SJSA1 (cell line): ENCODE measurements at places on chromosomes 2 and 18. TPM values are rescaled to one million over a fixed set of nuclear protein-coding genes. Genes with fewer than 3 reads are reported as not detected.
A peak's percentile ranks its signal among the peaks of the same experiment; 100 is the strongest.

Gene PUS10
- 6.4 and 10.4 TPM in 2 replicates for total RNA-seq

Gene NMUR1
- 0.21 and 1.0 TPM in 2 replicates for total RNA-seq

Gene RBM43
- 1.7 and 3.7 TPM in 2 replicates for total RNA-seq

Gene GAD1
- 0.21 and 2.8 TPM in 2 replicates for total RNA-seq

Gene IHH
- total RNA-seq: 0.05 TPM in 1 of 2 replicates, not detected in the other

Gene IL37
- total RNA-seq: not detected in 2 replicates

Gene FAP
- total RNA-seq: 21.1 and 35.6 TPM in 2 replicates

- H3K27ac ChIP-seq: no peak overlapping the region
- no peak for DNase-seq
- H3K36me3 ChIP-seq: no peaks in the 10 kb centered on the region
- no peaks in the 10 kb centered on the region for H3K27me3 ChIP-seq
These were observed 60.7 kb downstream of the NABP1 start for GRCh38 chr2:191738667-191739066.

DNA sequence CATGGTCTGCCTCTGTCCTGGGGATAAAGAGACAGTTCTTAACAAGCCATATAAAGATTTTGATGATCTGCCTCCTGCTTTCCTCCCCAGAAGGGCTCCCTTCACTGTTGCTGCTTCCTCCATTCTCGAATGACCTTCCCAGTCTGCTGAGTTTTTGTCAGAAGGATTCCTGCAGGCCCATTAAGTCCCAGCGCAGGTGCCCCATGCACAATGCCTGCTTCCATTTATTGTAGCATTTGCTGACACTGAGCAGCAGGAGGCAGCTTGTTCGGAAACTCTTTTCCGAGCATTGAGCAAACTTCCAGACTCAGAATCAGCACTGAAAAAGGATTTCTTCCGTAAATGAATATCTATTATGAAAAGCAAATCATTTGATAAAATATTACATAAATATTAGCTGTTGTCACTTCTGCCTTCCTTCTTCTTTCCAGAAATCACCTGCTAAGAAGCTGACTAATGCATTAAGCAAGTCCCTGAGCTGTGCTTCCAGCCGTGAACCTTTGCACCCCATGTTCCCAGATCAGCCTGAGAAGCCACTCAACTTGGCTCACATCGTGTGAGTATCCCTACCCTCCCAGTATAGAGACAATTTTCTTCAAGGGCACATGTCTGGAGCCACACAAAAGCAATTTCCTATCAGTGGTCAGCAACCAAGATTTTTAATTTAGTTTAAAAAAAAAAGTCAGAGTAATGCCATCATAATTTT lies 110.4 kb downstream of the DTNA start:
- DNase-seq: no peak
- H3K27me3 ChIP-seq: no peaks in the 10 kb centered on the region; the same call in 1 of the 2 replicates
- H3K27ac ChIP-seq: no peak overlapping the region
- H3K4me3 ChIP-seq: no peak overlapping the region

GRCh38 chr2:83578405-83578804 lies 880.7 kb downstream of the SUCLG1 start:
- no peaks in the 10 kb centered on the region for H3K27me3 ChIP-seq
- no peak for DNase-seq
- H3K4me1 ChIP-seq: no peaks in the 10 kb centered on the region
- no peak overlapping the region for H3K4me3 ChIP-seq
- no peaks in the 10 kb centered on the region for H3K36me3 ChIP-seq

GRCh38 chr18:63444580-63444979 lies 22.3 kb upstream of the VPS4B start:
- H3K27me3 ChIP-seq: no peaks in the 10 kb centered on the region
- H3K4me1 ChIP-seq: no peaks in the 10 kb centered on the region
- no peak for DNase-seq
- no peak overlapping the region for H3K4me3 ChIP-seq
- no peak overlapping the region for H3K27ac ChIP-seq
- no peaks in the 10 kb centered on the region for H3K36me3 ChIP-seq

- H3K36me3 ChIP-seq: no peaks in the 10 kb centered on the region
- H3K4me1 ChIP-seq: no peaks in the 10 kb centered on the region
- H3K27ac ChIP-seq: no peak overlapping the region
- H3K4me3 ChIP-seq: no peak overlapping the region
- no peak for DNase-seq
- H3K27me3 ChIP-seq: no peaks in the 10 kb centered on the region
These were observed 259.7 kb downstream of the PDE11A start for GRCh38 chr2:177812713-177813396.

- peaks cover 17% of the 10 kb centered on the region for H3K4me1 ChIP-seq
- H3K36me3 ChIP-seq: no peaks in the 10 kb centered on the region
- H3K27ac ChIP-seq: peak overlapping the region; percentile 84
- peak overlapping the region; percentile 38; the same call in 1 of the 2 replicates for H3K4me3 ChIP-seq
- no peak for DNase-seq
These were observed 19.9 kb downstream of the SH2D6 start for GRCh38 chr2:85438201-85439024.

DNA sequence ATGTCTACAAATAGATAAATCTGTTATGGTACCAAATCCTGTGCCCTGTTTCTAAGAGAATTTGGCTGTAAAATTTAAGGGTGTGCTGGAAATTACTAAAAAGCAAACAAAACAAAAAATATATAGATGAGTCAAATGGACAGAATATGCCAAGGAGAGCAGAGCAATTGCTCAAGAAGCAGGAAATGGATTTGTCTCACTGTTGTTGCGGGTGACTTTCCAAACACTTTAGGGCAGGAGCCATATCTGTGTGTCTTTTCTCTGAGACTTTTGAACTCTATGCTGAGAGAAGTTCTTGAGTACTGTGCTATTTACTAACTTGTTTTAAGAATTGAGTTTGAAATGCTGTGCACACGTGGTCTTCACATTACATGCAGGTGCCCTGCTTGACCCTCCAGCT lies 221.7 kb downstream of the PHLPP1 start:
- no peaks in the 10 kb centered on the region for H3K27me3 ChIP-seq
- no peak overlapping the region for H3K27ac ChIP-seq
- DNase-seq: no peak
- no peak overlapping the region for H3K4me3 ChIP-seq
- no peaks in the 10 kb centered on the region for H3K36me3 ChIP-seq

DNA sequence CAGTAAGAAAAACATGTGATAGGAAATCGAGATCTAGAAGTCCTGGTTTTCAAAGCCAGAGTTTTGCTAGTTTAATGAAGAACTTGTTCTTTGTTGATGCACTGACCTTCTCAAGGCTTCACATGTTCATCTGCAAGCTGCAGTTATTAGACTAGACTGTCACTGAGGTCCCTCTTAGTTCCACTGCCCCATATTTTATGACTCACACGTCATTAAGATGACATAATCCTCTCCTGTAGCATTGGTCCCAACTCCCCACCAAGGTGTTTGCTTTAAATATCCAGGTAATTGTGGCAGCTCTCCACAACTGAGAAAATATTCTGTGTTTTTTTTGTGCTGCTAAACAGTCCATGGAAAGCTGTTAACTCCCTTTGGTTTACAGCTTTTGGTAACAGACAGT lies 149.7 kb downstream of the MREG start:
- no peaks in the 10 kb centered on the region for H3K27me3 ChIP-seq
- H3K4me1 ChIP-seq: peaks cover 5% of the 10 kb centered on the region
- no peak overlapping the region for H3K27ac ChIP-seq
- no peak overlapping the region for H3K4me3 ChIP-seq
- H3K36me3 ChIP-seq: no peaks in the 10 kb centered on the region

DNA sequence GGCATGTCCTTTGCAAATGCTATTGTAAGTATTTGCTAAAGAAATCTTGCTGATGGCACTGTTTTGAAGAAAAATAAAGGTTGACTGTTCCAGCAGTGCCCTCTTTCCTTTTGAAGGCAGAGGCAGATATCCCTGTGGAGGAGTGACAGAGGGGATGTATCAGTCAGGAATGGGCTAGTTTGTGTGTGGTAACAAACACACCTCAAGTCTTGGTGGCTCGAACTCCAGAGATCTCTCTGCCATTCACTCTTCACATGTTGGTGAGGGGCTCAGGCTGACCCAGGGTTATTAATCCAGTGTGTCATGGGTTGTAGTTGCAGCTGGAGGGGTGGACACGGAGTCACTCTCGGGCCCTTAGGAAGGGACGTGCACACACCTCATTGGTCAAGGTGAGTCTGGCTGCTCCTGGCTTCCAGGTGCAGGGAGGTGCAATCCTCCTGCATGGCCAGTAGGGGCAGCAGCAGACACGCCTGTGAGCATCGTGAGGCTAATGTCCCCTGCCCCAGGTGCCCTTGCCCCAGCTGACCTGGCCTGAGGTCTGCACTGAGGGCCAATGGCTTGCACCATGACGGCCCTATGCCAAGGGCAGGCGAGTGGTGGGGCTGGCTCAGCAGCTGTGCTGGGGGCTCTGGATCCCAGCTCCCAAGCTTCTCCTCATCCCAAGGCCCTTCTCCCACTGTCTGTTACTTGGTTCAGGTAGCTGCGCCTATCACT lies 146.5 kb downstream of the ASB1 start:
- DNase-seq: no peak
- peaks cover 4% of the 10 kb centered on the region; the same call in 1 of the 2 replicates for H3K27me3 ChIP-seq
- H3K4me1 ChIP-seq: no peaks in the 10 kb centered on the region
- H3K4me3 ChIP-seq: no peak overlapping the region

DNA sequence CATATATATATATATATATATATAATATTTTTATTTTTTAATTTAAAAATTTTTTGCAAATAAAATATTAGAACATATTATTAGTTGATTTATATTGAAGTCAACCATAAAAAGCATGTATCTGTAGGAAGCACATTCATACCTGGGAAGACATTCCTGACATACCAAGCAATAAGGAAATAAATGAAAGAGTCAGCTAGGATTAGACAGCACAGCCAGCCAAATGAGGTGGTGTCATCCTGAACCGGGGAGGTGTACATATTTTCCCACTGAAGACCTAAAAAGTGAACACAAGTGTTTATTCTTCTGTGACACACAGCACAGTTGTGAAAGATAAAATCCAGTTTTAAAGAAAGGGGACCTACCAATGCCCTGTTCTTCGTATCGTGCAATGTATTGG lies 149.2 kb downstream of the ABCA12 start:
- no peaks in the 10 kb centered on the region for H3K27me3 ChIP-seq
- H3K36me3 ChIP-seq: no peaks in the 10 kb centered on the region
- H3K4me3 ChIP-seq: no peak overlapping the region
- H3K27ac ChIP-seq: no peak overlapping the region
- no peak for DNase-seq
- H3K4me1 ChIP-seq: no peaks in the 10 kb centered on the region

DNA sequence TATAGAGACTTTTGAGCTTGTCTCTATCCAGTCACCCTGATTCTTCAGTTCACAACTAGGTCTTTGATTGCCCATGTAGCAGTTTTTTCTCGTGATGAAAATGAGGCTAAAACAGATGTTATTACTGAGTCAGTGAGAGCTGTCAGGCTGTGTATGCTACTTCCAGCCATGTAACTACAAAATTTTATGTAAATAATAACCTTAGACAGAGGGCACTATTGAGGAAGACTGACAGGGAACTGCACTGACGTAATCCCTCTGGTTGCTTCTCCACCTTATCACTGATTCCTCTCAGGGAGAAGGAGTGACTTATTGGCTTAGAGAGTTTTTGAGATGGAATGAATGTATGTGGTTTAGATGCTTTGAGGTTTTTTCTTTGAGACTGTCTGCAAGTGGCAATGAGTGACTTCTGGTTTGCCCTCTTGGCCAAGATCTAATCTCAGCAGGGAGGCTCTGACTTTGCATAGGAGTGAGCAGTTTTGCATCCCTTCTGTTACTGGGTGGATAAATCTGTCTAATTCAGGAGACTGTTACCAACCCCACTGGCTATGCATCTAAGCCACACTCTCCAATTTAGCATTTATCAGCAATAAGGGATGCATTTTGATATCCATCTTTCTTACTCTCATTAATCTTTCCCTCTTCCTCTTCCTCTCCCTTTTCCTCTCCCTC lies 555.2 kb upstream of the FANCL start:
- no peak overlapping the region for H3K27ac ChIP-seq
- DNase-seq: no peak
- no peak overlapping the region for H3K4me3 ChIP-seq
- no peaks in the 10 kb centered on the region for H3K4me1 ChIP-seq
- no peaks in the 10 kb centered on the region for H3K27me3 ChIP-seq

- H3K4me1 ChIP-seq: no peaks in the 10 kb centered on the region
- no peak overlapping the region for H3K27ac ChIP-seq
- H3K36me3 ChIP-seq: no peaks in the 10 kb centered on the region
- no peaks in the 10 kb centered on the region for H3K27me3 ChIP-seq
These were observed 42.2 kb downstream of the KLHL14 start for GRCh38 chr18:32730620-32731091.

- H3K4me3 ChIP-seq: peak overlapping the region; percentile 31
- H3K27me3 ChIP-seq: peaks cover 72% of the 10 kb centered on the region
- H3K27ac ChIP-seq: no peak overlapping the region
- peak; percentile 40 for DNase-seq
These were observed 12.2 kb downstream of the WNT10A start for GRCh38 chr2:218892693-218893348.

GRCh38 chr18:2060086-2060485 lies 511.2 kb downstream of the METTL4 start:
- H3K36me3 ChIP-seq: no peaks in the 10 kb centered on the region
- no peak for DNase-seq
- no peaks in the 10 kb centered on the region for H3K4me1 ChIP-seq

DNA sequence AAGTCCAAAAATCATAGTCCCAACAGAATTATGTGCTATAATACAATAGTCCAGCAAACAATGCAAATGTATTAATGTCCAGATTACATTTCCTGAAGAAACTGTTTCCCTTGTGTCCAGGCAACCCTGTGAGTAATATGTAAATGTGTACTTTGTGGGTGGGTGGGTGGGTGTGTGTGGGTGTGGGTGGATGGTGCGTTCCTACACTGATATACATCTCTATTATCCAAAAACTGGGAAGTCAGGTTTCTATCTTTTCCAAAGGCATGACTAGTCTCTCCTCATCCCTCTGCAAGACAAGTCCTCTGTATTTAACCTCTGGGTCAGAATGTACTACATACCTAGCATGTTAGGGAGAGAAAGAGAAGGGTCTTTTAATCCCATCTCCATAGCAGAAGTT lies 71.6 kb downstream of the LNPK start:
- no peaks in the 10 kb centered on the region for H3K4me1 ChIP-seq
- DNase-seq: no peak
- H3K27me3 ChIP-seq: no peaks in the 10 kb centered on the region
- peaks cover 8% of the 10 kb centered on the region; the same call in 1 of the 2 replicates for H3K36me3 ChIP-seq

GRCh38 chr2:41698678-41699422 lies 349.0 kb upstream of the PKDCC start:
- H3K4me3 ChIP-seq: no peak overlapping the region
- no peak overlapping the region for H3K27ac ChIP-seq
- peaks cover 14% of the 10 kb centered on the region for H3K27me3 ChIP-seq
- no peaks in the 10 kb centered on the region for H3K4me1 ChIP-seq
